ENCODE measurements at places on chromosomes 1 and 21. TPM values are rescaled to one million over a fixed set of nuclear protein-coding genes. Genes with fewer than 3 reads are reported as not detected.

GRCh38 chr21:28604946-28605537, 387.6 kb downstream of the LTN1 start:
- DNase-seq, result no peak

DNA sequence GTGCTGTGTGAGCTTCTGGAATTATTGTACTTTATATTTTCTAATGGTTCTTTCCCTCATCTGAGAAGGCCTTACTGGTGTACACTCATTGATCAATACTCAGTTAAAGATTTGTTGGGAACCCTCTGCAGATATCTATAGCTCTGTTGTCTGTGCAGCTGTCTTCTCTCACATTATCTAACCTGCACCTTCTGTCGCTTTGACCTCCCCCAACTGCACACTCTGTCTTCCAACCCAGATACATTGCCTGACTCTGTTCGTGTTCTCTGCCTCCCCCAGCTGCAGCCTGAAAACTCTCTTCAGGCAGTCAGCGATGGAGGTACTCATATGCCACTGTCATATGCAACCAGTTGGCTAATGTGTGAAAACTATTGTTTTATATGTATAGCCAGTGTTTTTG, 334.3 kb downstream of the NCAM2 start:
- DNase-seq, result no peak

- DNase-seq, result no peak
Observed at GRCh38 chr1:32767641-32768040, 49.5 kb downstream of the YARS1 start.

ATP1A4 gene
- total RNA-seq, result not detected

NR1I3 gene
- total RNA-seq, result not detected

GRCh38 chr21:30924146-30924700, 42.8 kb upstream of the KRTAP11-1 start:
- no peak for DNase-seq

NKAIN1 gene
- not detected for total RNA-seq

RAB7B gene
- not detected for total RNA-seq

DNA sequence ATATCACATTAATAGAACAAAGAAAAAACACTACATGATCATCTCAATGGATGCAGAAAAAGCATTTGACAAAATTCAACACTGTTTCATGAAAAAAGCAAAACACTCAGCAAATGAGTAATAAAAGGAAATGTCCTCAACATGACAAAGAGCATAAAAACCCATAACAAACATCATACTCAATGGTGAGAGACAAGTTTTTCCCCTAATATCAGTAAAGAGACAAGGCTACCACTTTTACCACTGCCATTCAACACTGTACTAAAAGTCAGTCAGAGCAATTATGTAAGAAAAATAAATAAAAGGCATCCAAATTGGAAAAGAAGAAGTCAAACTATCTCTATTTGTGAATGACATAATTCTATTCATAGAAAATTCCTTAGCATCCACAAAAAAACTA, 64.3 kb downstream of the ZNF644 start:
- no peak for DNase-seq

DNA sequence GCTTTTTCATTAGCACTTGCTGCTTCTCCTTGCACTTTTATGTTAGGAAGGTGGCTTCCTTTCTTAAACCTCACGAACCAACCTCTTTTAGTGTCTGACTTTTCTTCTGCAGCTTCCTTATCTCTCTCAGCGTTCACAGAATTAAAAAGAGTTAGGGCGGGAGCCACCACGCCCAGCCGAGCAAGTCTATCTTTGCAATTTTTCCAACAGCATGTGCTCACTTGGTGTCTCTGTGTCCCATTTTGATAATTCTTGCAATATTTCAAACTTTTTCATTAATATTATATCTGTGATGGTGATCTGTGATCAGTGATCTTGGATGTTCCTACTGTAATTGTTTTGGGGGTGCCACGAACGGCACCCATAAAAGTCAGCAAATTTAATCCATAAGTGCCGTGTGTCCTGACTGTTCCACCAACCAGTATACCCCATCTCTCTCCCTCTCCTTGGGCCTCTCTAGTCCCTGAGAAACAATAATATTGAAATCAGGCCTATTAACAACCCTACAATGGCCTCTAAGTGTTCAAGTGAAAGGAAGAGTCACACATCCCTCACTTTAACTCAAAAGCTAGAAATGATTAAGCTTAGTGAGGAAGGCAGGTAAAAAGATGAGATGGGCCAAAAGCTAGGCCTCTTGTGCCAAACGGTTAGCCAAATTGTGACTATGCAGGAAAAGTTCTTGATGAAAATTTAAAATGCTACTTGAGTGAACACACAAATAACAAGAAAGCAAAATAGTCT, 15.9 kb upstream of the ITPKB start:
- no peak for DNase-seq

DNA sequence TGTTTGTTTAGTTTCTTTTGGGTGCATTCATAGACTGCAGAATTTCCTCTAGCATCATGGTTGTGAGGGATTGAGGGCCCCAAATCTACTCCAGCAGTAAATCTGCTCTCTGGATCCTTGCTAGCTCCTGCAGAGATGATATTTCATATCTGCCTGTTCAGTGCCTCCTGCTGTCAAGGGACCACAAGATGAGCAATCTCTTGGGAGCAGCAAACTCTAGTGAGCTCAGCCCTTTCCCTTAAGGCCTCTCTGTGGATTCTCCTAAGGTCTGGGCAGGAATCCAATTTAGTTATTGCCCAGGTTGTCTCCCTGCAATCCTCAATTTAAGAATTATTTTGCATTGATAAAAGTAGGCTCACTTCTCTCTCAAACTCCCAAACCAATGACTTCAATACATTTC, 76.9 kb downstream of the RGS18 start:
- DNase-seq, result no peak

DNA sequence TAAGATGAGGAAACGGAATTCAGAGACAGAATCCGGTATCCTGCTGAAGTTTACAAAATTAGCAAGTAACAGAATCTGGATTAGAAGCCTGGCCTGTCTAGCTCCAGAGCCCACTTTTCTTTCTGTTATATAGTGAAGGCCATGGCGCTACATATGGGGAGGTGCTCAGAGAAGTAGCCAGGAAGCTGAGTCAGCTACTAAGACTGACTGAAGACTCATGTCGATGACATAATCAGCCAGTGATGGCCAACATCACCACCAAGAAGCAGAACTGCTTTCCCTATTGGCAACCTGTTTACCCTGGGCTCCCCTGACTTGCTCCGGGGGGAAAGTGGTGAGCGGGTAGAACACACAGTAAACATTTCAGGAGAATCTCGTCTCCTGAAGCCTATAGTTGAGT, 18.8 kb downstream of the LRRC52 start:
- no peak for DNase-seq

- DNase-seq, result no peak
Observed at GRCh38 chr1:27405074-27405473, 12.7 kb downstream of the GPR3 start.

DNA sequence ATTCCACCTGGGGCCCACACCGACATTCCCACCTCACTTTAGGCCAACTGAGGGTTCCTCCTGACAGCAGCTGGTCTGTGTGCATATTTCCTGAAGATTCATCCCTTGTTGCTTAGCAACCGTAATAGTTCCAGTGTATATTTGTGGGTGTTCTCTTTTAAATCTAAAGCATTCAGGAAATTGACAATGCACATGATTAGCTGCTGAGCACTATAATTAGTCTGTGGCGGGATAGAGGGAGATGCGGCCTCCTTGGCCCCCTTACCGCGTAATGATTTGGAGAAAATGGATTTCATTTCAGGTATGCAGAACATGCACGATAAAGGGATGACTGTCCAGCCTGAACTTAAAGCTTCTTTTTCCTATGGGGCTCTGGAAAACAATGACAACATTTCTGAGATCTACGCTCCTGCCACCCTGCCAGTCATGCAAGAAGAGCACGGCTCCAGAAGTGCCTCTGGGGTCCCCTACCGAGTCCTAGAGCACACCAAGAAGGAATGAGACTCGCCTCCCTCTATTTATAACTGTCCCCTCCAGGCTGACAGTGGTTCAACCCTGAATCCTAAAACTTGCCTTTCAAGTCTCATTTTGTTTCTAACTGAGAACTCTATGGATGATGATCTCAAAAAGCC, 33.8 kb upstream of the RCAN3 start:
- DNase-seq, result no peak

DNA sequence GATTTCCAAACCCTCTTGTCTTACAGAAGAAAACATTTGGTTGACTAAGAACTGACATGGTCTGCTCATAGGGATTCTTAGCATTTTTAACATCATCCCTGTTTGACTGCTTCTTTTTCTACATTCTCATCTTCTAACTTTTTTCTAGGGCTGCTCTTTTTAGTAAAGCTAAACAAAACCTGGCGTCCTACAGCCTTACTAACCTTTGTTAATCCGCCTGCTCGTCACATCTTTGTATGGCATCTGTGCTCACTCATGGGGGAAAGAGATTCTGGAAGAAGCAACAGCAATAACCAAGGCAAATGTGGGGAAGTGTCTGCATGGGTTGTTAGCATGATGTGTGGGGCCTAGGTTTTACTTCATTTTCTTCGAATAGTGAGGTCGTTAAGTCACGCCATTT, 92.0 kb downstream of the KIF1B start:
- DNase-seq, result no peak

TMEM125 gene
- 0.30 TPM for total RNA-seq

DNA sequence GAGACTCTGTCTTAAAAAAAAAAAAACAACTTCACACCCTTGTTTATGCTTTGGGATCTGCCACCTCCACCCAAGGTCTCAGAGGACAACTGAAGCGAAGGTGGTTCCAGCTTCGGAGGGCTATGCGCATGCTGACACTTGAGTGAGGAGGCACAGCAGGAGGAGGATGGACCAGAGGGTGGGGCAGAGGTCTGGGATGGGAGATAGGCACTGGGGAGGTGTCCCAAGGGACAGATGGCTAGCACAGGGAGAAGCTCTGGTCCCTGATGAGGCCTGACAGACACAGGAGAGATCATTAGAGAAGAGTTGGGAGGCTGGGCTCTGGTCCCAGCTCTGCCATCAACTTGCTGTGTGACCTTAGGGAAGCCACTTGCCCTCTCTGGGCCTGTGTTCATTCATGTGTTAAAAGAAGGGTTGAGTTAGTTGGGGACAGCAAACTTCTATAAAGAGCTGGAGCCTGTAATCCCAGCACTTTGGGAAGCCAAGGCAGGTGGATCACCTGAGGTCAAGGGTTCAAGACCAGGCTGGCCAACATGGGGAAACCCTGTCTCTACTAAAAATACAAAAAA, 16.8 kb downstream of the E2F2 start:
- no peak for DNase-seq

SIK1 gene
- 5.7 TPM for total RNA-seq

SCAF4 gene
- total RNA-seq, result 55.4 TPM
